ENCODE measurements at places on chromosomes 7 and 10. TPM values are rescaled to one million over a fixed set of nuclear protein-coding genes. Genes with fewer than 3 reads are reported as not detected.

ZNHIT1 gene
- total RNA-seq: 53.7 TPM

DNA sequence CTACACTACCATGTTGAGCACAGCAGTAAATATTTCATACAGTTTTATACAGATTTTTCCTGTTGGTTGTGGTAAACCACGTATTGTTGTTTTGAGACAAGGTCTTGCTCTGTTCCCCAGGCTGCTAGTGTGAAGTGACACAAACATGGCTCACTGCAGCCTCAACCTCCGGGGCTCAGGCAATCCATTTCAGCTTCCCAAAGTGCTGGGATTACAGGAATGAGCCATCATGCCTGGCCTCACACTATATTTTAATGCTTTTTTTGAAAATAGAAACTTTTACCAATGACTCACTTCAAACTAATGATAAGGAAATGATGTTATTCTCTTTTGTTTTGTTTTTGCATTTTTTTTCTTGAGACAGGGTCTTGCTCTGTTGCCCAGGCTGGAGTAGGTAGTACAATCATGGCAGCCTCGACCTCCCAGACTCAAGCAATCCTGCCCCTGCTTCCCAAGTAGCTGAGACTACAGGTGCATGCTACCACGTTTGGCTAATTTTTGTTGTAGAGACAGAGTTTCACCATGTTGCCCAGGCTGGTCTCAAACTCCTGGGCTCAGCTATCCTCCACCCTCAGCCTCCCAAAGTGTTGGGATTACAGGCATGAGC, 210.6 kb downstream of the TPST1 start:
- peaks cover 18% of the 10 kb centered on the region for H3K4me1 ChIP-seq
- no peak for DNase-seq
- H3K4me3 ChIP-seq: no peak overlapping the region
- H3K27me3 ChIP-seq: no peaks in the 10 kb centered on the region
- no peak overlapping the region for H3K27ac ChIP-seq

- no peak overlapping the region for H3K27ac ChIP-seq
- no peaks in the 10 kb centered on the region for H3K36me3 ChIP-seq
- H3K4me3 ChIP-seq: no peak overlapping the region
- H3K4me1 ChIP-seq: no peaks in the 10 kb centered on the region
Observed at GRCh38 chr10:49647554-49647953, 31.9 kb upstream of the C10orf53 start.

- DNase-seq: no peak
- no peaks in the 10 kb centered on the region for H3K27me3 ChIP-seq
- H3K4me3 ChIP-seq: no peak overlapping the region
Observed at GRCh38 chr7:95951531-95951930, 179.2 kb downstream of the DYNC1I1 start.

Measured in natural killer cell (primary cell).